Heart left ventricle (tissue), 16 donors: ENCODE measurements at places on chromosomes 13 and 19.

DNA sequence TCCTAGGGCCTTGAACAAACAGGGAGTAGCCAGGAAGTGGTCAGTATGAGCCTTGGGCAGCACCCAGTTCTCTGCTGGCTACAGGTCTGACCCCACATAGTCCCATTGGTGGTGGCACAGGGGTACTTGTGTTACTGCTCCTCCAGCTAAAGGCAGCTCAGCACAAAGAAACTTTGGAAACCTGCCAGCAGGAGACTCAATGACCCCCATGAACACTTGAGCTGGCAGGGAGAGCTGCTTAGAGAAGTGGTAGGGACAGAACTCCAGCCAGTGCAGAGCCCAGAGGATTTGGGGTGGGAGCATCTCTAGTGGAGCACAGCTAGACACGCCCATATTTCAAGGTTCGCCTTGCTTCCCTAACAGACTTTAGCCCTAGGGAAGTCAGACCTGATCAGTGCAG lies 10.4 kb upstream of the ZNF586 start:
- DNase-seq = no peak

DNA sequence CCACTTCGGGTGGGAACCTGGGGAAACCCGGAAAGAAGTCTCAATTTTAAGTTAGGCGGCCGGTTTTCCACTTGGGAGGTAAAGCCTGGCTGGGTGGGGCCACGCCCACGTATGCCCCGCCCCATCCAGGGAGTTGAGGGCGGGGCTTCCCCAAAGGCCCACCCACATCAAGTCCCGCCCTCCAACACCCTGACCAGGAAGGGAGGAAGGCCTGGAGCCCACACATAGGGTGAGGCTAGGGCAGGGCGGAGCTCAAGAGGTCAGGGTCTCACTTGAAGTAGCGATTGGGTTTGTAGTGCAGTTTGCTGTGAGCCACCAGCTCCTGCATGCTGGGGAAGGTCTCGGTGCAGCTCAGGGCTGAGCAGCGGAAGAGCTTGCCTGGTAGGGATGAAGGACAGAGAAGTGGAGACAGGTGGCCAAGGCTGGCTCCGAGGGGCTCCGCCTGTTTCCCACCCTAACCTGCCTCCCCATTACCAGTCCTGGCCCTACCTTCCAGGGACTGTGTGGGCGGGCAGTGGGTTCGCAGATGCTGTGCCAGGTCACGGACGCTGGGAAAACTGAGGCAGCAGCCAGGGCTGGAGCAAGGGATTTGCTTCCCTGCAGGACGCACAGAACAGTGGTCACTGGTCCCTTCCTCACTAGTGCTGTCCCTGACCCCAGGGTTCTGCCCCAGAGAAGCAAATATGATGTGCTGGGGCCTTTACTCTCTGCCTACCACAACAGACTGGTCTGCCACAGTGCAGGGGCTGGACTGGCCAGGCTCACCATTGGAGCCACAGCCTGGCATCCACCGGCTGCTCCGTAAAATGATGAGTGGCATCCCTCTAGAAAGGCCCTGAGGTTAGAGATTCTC lies 1.6 kb downstream of the ZNF414 start:
- DNase-seq = no peak

DNA sequence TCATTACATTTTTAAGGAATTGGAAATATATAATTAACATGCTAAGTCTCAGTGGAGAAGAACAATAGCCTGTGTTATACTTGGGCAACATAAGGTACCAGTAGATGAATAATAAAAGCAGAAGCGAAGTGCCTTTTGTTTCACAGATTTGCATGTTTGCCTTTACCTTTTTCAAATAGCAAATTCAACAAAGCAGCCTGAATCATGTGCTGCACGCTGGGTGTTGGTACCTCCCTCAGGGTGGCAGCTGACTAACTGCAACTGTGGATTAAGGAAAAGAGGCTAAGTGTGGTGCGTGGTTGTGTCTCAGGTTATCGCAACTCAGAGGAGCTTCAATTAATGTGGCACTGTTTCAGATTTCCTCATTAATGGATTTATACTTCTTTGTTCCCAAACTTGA lies 189.0 kb downstream of the LMO7 start:
- DNase-seq = no peak

- DNase-seq = no peak
Observed at GRCh38 chr13:43021926-43022670, 1.3 kb upstream of the DNAJC15 start.

GRCh38 chr13:113410472-113411201 lies 42.7 kb downstream of the ADPRHL1 start:
- DNase-seq = peak; percentile 18

GRCh38 chr19:44668985-44669764 lies 2.1 kb upstream of the CEACAM19 start:
- no peak for DNase-seq

GRCh38 chr13:85619321-85619720 lies 179.9 kb downstream of the SLITRK6 start:
- no peak for DNase-seq

DNA sequence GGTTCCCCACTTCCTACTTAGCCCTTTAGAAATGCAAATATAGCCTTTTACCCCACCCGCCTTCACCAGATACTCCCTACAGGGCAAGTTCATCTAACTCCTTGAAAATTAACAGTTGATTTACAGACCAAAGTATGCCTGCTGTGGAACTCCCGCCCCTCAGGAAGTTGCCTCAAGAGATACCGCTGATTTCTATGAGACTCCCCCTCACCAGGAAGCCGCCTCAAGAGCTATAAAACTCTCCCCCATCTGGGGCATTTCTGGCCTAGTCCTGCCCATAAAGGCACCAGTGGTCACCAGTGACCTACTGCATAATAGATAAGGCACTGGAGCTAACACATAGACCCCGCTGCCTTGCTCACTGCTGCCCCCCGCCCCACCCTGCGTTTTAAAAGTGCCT lies 201.7 kb upstream of the UBL3 start:
- no peak for DNase-seq

DNA sequence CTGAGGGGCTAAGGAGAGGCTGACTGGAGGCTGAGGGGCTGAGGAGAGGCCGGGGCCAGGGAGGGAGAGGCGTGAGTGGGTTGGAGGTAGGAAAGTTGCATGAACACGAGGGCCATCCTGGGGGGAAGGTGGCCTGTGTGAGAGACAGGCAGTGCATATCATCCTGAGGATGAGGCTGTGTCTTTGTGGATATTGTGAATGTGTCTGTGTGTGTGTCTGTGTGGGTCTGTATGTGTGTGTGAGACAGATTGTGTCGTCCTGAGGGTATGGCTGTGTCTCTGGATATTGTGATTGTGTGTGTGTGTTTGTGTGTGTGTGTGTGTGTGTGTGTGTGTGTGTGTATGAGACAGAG lies 422 bp downstream of the ZNF71 start:
- DNase-seq = no peak

DNA sequence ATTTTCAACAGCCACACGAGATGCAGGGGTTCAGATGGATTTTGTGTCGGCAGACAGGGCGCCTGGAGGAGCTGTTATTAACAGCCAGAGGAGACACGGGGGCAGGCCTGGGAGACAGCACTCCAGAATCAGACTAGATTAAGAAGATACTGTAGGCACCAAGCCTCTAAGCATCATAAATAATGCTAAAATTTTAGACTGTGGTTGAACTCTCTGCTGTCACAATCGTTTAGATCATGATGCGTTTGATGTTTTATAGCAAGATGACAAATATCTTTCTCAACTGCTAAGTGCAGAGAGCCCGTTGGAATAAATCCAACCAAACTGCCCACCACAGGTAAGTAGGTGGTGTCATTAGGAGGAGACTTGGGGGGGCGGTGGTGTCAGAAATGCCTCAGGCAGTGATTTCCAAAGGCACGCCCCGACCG lies 63.9 kb downstream of the CEBPG start:
- DNase-seq = peak; percentile 20

- DNase-seq = no peak
Observed at GRCh38 chr19:40294560-40294959, 9.4 kb upstream of the AKT2 start.

GRCh38 chr13:102903659-102904407 lies 58.0 kb downstream of the ERCC5 start:
- no peak for DNase-seq

- DNase-seq = no peak
Observed at GRCh38 chr13:35771898-35772297, 295.4 kb upstream of the MAB21L1 start.

DNA sequence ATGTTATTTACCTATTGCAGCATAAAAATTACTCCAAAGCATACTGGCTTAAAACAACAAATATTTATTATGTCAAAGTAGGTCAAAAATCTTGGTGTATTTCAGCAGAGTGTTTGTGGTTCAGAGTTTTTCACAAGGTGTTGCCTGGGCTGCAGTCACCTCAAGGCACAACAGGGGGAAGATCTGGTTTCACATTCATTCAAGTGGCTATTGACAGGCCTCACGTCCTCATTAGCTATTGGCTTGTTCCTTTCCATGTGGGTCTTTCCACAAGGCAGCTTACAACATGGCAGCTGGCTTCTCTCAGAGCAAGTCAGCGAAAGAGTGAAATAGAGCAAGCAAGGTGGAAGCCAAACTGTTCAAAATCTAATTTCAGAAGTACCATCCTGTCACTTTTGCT lies 602.9 kb downstream of the OLFM4 start:
- DNase-seq = no peak

- peak; percentile 12 for DNase-seq
Observed at GRCh38 chr19:44367024-44367423, 10.5 kb upstream of the ZNF112 start.

- peak; percentile 63 for DNase-seq
Observed at GRCh38 chr13:44363631-44364344, 9.8 kb upstream of the SERP2 start.

DNA sequence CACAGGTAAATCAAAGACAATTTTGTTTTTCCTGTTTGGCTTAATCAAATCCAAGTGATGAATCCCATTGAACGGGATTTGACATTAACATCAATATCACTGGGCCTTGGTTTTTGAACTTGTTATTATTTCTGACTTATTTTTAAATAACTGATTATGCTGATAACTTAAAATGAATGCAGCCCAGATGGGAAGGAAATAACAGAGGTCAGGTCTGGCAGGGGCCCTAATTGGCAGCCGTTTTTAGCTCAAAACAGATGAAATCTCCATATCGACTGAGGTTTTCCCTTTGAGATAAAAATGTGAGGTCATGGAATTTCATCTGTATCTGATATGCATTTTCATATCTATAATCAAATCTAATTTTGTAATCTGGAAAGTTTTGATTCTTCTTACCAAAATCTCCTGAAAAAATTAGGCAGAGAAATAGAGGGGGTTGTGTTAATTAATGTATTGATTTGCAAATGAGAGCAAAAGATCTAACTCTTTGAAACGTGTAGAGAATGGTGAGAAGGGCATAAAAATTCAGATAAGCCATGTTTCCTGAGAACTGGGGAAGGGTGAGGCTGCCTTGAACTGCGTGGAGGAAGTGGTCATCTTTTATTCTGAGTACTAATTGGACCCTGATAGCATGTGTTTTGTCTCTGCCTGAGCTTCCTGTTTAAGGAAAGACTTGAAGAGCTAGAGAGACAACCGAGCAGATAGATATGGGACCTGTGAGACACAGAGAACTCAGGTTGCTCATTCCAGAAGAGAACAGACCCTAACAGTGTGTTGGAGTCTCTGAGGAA lies 98.2 kb upstream of the C1QTNF9B start:
- DNase-seq = peak; percentile 48

- DNase-seq = peak; percentile 89
Observed at GRCh38 chr13:19959831-19960652, 1.5 kb downstream of the ZMYM2 start.

DNA sequence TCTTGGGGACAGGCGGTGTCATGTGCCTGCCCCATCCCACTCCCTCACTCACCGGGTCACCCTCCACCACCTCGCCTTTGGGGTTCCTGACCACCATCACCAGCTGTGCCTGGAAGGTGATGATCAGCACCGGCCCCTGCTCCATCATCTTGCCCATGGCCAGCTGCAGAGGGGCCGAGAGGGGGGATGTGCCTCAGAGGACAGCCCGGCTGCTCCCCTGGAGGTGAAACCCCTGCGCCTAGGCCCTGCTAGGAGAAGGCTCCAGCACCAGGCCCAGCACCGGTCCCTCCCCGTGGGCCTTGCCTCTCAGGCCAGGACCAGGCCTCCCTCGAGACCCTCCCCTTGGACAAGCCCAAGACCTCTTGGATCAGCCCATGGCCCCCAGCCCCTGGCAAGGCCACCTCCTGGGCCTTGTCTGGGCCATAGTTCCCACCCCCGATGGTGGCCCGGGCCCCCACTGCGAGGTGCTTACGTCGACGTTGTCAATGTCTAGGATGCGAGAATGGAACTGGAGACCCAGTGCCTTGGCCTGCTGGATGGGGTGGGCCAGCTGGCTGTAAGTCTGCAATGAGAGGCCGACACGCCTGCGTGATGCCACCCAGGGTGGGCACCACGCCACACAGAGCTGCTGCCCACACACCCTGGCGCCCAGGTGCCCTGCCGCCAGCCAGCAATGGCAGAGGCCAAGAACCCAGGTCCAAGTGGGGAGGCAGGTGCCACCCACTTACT lies 1.8 kb upstream of the CTXN1 start:
- DNase-seq = no peak

DNA sequence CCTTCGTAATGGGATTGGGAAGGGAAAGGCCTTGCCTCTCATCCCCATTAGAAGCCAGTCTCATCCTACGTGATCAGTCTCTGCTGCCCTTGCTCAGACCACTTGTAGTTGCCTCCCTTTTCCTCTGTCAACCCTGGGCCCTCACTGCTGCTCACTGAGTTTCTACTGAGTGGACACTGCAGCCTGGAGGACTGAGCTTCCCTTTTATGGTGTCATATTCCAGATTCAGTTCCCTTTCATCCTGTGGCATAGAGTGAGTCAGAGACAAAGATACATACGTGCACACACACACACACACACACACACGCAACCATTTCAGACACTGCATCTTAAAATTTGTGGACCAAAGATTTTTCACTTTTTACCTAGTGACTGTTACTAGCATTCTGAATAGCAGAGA lies 56.6 kb downstream of the COG3 start:
- DNase-seq = no peak

- no peak for DNase-seq
Observed at GRCh38 chr19:36215276-36216123, 594 bp downstream of the ZNF146 start.
